ENCODE measurements at places on chromosomes 7 and 10. TPM values are rescaled to one million over a fixed set of nuclear protein-coding genes. Genes with fewer than 3 reads are reported as not detected.

The OR13A1 gene
- 0.86 TPM for polyA plus RNA-seq

The DNTT gene
- polyA plus RNA-seq: not detected

The ACSM6 gene
- not detected for polyA plus RNA-seq

The CFAP43 gene
- polyA plus RNA-seq: 0.04 TPM

The PON3 gene
- polyA plus RNA-seq: 1.2 TPM

The ZPBP gene
- polyA plus RNA-seq: not detected

The LMBR1 gene
- 7.0 TPM for polyA plus RNA-seq
